ENCODE measurements at places on chromosomes 6 and 20.

GRCh38 chr6:136148051-136148450 lies 102.1 kb downstream of the MTFR2 start:
- no peak for DNase-seq

GRCh38 chr20:62227977-62228958 lies 8.2 kb upstream of the HRH3 start:
- DNase-seq: no peak

DNA sequence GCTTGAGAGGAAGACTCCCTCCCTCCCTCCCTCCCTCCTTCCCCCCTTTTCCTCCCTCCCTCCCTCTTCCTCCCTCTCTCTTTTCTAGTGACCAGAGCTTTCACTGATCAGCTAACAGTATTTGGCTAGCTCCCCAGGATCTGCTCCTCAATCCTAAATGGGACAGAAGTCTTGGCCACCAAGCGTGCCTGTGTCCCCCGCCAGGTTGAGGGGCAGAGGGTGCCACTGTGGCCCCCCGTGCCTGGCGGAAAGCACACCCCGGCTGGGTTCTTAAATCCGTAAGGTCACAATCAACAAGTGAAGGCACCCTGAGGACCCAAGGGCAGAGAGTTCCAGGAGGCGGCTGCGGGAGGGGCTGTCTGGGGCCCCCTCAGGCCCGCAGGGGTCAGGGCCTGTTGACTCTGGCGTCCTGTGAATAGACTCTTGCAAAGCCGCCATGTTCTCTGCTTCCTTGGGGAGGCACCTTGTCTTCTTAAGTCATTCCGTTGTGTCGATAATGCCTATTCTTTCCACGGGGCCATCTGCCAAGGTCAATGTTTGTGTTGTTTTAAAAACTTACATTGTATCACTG lies 38.9 kb upstream of the STX16 start:
- no peak for DNase-seq

DNA sequence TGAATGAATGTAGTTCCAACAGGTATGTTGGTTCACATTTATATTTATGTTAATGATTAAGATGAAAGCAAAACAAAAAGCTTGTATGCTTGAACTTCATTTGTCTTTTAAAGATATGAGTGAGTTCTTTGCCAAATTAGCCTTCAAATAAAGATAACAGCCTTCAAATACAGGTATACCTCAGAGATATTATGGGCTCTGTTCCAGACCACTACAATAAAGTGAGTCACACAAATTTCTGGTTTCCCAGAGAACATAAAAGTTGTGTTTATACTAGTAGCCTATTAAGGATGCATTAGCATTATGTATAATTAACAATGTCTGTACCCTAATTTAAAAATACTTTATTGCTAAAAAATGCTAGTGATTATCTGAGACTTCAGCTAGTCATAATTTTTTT lies 245.3 kb upstream of the MAN1A1 start:
- no peak for DNase-seq

DNA sequence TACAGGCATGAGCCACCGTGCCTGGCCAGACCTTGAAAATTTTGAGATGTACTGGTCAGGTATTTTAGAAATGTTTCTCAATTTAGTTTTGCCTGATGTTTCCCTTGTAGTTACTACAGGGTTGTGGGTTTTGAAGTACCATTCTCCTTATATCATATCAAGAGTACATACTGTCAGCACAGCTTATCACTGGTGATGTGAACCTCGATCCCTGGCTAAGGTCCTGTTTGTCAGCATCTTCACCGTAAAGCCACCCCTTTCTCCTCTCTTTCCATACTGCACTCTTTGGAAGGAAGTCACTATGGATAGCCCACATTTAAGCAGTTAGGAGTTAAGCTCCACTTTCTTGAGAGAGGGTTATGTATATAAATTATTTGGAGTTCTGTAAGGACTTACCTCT lies 27.8 kb downstream of the PHACTR2 start:
- DNase-seq: no peak

- no peak for DNase-seq
Measured at GRCh38 chr6:145469021-145469420, 266.3 kb downstream of the EPM2A start.

- no peak for DNase-seq
Measured at GRCh38 chr6:43478008-43478372, 620 bp downstream of the TJAP1 start.

DNA sequence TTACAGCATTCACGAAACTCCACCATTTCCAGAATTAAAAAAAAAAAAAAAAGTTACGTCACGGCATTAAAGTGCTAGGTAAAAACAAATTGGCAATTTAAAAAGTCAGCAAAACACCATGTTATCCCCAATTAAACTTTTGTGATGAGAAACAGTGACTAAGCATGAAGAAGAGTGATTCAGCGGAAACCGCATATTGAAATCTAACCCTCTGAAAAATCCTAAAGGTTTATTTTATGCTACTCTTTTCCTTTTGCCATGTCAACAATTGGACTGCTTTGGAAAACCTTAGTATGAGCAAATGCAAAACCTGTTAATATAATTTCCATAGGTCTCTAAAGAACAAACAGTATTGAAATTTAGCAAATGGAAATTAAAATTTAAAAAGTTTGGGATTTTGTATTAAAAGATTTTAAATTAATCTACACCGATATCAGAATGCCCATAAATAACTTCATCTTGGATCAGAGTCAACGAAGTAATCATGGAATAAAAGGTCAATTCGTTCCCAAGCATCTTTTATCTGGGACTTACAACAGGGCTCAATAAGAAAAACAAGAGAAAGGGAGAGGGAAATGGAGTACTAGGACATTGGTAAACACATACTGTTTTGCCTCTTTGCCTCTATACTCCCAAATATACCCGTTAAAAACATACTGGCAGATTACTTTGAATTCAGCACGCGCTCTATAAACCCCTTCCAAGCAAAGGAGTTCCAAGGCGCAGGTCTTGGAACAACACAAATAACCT lies 1.1 kb downstream of the FBXO30 start:
- DNase-seq: no peak

GRCh38 chr20:23142162-23143050 lies 56.3 kb upstream of the CD93 start:
- DNase-seq: no peak

DNA sequence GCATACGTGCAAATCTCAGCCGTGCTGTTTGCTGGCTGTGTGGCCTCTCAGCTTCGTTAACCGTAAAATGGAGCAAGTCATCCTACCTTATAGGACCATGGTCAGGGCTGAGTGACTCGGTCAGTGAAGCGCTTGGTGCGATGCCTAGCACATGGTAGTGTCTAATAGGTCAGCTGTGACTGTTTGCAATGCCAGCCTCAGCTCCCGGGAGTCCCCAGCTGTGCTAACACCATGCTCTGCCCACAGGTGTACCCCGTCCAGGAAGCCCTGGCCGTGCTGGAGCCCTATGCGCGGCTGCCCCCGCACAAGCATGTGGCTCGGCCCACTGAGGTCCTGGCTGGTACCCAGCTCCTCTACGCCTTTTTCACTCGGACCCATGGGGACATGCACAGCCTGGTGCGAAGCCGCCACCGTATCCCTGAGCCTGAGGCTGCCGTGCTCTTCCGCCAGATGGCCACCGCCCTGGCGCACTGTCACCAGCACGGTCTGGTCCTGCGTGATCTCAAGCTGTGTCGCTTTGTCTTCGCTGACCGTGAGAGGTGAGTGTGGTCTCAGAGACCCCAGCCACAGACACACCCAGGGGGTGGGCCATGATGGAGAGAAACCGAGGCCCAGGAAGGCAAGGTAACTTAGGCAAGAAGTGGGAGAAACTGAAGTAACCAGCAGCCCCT lies 10.6 kb downstream of the TRIB3 start:
- DNase-seq: no peak

- no peak for DNase-seq
Measured at GRCh38 chr20:23203951-23204730, 118.0 kb upstream of the CD93 start.
